ENCODE measurements at places on chromosomes 3 and 15.

DNA sequence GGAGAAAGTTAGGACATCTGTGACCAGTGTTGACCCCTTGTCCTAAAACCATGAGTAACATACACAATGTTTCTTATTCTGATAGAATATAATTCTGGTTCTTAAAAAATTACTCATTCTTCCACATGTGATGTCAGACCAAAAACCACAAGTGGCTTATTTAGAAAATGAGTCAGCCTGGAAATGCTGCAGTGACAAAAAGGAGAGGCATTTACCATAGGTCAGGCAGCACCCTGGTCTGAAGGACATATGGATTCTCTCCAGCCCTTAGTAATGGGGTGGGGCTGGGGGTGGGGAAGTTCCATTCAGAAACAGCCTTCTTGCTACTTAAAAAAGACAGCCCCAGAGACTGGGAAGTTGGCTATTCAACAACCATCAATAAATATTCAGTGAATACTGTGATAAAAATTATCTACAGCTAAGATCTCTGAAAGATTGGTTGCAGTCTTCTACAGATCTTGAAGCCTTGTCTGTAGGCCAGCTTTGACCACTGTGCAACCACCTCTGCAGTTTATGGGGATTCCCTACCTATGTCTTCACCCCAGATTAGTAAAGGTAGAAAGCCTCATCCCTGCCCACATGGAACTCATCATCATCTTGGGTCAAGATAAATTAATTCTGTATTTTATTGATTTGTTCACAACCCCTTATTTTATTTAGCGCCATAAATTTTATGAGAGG is 34.9 kb upstream of the TIMP4 start:
- peak; percentile 96 for DNase-seq

DNA sequence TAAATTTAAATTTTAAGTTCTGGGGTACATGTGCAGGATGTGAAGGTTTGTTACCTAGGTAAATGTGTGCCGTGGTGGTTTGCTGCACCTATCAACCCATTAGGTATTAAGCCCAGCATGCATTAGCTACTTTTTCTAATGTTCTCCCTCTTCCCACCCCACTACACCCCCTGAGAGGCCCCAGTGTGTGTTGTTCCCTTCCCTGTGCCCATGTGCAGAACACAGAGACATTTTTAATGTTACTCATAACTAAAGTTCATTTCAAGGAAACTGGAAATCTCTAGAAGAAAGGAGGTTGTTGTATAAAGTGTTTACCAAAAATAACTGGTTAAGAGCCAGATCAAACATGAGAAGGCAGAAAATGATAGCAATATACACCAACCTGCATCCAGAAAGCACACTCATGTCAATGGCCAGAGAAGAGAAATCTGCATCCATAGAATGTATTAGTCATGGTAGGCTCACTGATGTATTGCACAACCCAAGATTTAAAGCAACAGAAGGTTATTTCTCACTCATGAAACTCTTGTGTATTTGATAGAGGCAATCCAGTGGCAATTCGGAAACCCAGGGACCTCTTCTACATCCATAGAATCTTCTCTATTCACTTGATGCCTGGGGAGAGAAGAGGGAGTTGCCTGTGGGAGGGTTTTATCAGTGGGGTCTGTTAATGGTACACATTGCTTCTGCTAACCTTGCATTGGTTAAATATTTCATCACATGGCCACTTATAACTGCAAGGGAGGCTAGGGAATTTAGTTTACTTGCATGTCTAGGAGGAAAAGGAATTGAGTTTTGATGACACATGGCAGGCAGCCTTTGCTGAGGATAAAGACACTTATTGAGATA is 321.9 kb upstream of the RASGRP1 start:
- no peak for DNase-seq

DNA sequence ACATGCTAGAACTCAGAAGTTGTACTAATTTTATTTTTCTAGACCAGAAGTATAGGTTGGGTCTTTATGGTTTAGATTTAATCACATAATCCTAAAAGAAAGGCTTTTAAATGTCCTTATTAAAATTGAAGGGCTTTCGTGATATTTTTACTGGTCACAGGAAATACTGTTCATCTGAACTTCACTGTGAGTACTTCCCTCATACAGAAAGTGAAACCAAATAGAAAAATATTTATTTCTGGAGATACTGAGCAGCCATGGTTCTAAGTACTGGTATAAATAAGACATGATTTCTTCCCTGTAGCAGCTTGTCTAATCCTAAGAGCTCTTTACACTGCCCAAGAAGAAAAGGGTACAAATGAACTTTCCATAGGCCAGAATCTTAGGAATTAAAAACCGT is 2.0 kb downstream of the SNRK start:
- peak; percentile 40 for DNase-seq

DNA sequence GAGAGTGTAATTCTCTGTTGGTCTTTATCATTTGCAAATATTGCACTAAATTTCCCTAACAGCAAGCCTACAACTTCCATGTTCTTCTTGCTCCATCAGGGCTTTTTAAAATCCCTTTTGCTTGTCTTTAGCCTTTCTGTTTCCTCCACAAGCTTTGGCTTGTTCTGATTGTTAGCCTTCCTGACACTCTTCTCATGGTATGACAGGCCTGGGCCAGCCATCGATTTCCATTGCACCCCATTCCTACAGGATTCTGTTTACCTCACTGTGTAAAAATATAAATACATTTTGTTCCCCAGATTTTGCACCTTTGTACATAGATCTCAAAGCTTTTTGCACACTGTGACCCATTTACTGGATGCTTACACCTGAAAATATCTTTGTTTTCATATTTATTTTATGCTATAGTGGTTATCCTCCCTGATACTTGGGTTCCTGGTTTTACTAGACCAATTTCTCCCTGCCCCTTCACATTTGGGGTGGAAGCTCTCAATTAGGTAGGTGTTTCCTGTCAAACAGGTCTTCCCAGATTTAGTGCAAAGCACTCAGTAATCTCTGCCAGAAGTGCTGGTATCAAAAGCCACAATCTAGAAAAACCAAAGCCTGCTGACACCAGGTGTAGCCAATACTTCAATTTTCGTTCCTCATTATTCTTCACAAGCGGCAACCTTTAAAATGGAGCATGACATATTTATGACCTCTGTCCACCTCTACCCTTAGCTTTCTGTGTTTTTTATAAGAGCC is 57.9 kb upstream of the PPP2R3A start:
- DNase-seq = no peak

GRCh38 chr3:44983484-44983941 is 7.5 kb downstream of the EXOSC7 start:
- DNase-seq = no peak

DNA sequence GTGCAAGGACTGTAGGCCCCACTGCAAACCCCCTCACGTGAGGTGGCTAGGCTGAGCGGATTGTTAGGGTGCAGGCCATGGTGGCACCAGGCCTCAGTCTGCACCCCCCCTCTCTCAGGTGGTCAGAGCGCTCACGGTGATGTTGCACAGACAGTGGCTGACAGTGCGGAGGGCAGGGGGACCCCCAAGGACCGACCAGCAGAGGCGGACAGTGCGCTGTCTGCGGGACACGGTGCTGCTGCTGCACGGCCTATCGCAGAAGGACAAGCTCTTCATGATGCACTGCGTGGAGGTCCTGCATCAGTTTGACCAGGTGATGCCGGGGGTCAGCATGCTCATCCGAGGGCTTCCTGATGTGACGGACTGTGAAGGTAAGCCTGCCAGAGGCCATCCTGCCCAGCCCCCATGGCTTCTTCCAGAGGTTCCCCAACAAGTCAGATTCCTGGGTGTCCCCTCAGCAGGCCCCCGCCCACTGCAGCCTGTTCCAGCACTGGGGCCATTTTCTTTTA is 18.2 kb downstream of the ATRIP start:
- no peak for DNase-seq

DNA sequence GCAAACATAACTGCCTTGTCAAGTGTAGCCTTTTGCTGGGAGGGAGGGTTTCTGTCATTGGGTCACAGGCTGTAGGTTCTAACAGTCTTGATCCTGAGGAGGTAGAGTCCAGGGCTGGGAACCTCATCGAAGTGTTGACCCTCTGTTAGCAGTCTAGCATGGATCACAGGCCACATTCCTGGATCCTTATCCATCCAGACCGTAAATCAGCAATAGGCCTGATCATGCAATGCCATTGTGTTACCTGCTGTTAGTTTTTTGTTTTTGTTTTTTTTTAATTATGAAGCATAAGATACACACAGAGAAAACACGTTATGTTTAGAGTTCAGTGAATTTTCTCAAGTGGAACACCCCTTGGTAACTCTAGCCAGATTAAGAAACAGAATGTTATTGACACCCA is 282.0 kb upstream of the TPM1 start:
- DNase-seq = no peak

DNA sequence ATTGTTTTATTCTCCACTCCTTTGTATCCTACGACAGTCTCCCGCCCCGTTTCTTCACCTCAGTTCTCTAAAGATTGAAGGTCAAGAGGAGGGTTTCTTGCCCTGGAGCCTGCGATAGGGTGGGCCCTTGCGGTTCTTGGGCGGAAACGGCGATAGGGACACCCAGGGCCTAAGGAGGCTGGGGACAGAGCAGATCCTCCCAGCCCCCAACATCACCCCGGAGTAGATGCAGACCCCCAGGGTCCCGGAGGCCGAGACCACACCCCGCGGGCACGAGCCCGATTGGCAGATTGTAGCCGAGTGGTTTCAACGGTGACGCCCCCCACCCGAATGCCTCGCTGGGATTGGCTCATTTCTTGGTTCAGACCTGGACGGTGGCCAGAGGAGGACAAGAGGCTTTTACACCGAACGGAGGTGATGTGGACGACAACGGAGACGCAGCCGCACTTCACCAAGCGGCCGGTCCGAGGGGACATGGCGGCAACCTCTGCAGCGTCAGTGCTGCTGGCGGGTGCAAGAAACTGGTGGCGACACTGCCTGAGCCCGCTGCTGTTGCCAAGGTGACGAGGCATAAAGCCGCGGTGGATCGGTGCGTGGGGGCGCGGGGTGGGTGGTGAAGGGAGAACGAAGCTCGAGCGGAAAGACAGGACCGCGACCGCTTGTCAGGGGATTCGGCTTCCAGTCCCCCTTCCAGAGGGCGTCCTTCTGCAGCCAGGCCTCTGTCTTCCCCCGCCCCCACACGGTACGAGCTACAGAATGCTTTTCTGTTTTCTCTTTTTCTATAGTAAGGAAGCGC is 19.0 kb upstream of the MCF2L2 start:
- DNase-seq = peak; percentile 93

Measured in inflammatory macrophage (primary cell).